Effector memory CD8-positive, alpha-beta T cell (primary cell): ENCODE measurements at places on chromosomes 2 and 18.

- H3K4me1 ChIP-seq, result peaks cover 69% of the 10 kb centered on the region
- no peak for DNase-seq
- peaks cover 99% of the 10 kb centered on the region for H3K36me3 ChIP-seq
- peak overlapping the region; percentile 98 for H3K27ac ChIP-seq
- H3K4me3 ChIP-seq, result no peak overlapping the region
- H3K27me3 ChIP-seq, result peaks cover 10% of the 10 kb centered on the region
These were observed 8.6 kb downstream of the ZEB2 start for GRCh38 chr2:144511226-144511810.

GRCh38 chr2:102621630-102622029 is 2.3 kb downstream of the SLC9A2 start:
- H3K27me3 ChIP-seq, result peaks cover 64% of the 10 kb centered on the region
- H3K27ac ChIP-seq, result no peak overlapping the region
- H3K4me3 ChIP-seq, result no peak overlapping the region
- H3K4me1 ChIP-seq, result peaks cover 8% of the 10 kb centered on the region
- H3K36me3 ChIP-seq, result no peaks in the 10 kb centered on the region

- no peak for DNase-seq
- H3K36me3 ChIP-seq, result peaks cover 3% of the 10 kb centered on the region
- no peak overlapping the region for H3K27ac ChIP-seq
- no peaks in the 10 kb centered on the region for H3K4me1 ChIP-seq
- H3K4me3 ChIP-seq, result no peak overlapping the region
These were observed 342.1 kb downstream of the SLC4A3 start for GRCh38 chr2:219969508-219969907.

GRCh38 chr2:54103454-54104314 is 11.7 kb upstream of the ACYP2 start:
- H3K4me3 ChIP-seq, result no peak overlapping the region
- H3K27ac ChIP-seq, result peak overlapping the region; percentile 33
- no peaks in the 10 kb centered on the region for H3K36me3 ChIP-seq
- DNase-seq, result peak; percentile 16
- H3K27me3 ChIP-seq, result no peaks in the 10 kb centered on the region

- DNase-seq, result no peak
- no peaks in the 10 kb centered on the region for H3K27me3 ChIP-seq
- no peaks in the 10 kb centered on the region for H3K36me3 ChIP-seq
- no peak overlapping the region for H3K4me3 ChIP-seq
- no peak overlapping the region for H3K27ac ChIP-seq
These were observed 85.3 kb upstream of the ZNF397 start for GRCh38 chr18:35155398-35156117.

GRCh38 chr18:46856973-46857372 is 60.3 kb downstream of the PIAS2 start:
- no peak for DNase-seq
- H3K36me3 ChIP-seq, result peaks cover 13% of the 10 kb centered on the region

- H3K27me3 ChIP-seq, result peaks cover 18% of the 10 kb centered on the region
- no peak overlapping the region for H3K27ac ChIP-seq
- H3K4me1 ChIP-seq, result no peaks in the 10 kb centered on the region
- DNase-seq, result no peak
- H3K4me3 ChIP-seq, result no peak overlapping the region
These were observed 14.4 kb upstream of the RPE start for GRCh38 chr2:209988010-209988409.

- DNase-seq, result no peak
- H3K27ac ChIP-seq, result no peak overlapping the region
- H3K4me3 ChIP-seq, result no peak overlapping the region
- H3K4me1 ChIP-seq, result no peaks in the 10 kb centered on the region
- no peaks in the 10 kb centered on the region for H3K36me3 ChIP-seq
These were observed 363.0 kb upstream of the FANCL start for GRCh38 chr2:58604096-58604495.

DNA sequence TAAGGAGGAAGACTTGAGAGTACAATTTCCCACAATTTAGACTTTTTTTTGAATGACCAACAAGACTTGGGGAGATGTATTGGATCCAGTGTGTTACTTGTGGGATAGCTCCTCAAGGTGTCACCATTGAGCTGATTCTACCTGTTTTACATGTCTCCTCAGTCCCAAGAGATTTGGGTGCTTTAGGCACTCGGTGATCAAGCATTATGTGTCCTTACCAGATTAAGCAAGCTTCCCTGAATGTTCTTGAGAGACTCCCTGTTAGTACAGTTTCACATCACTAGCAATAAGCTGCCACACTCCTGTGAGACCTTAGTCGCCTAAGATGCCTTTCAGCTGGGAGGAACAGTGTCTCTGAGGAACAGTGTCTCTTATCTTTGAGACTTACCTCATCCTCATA is 384.3 kb upstream of the SYT4 start:
- H3K4me3 ChIP-seq, result no peak overlapping the region
- no peaks in the 10 kb centered on the region for H3K36me3 ChIP-seq
- H3K27me3 ChIP-seq, result no peaks in the 10 kb centered on the region
- no peaks in the 10 kb centered on the region for H3K4me1 ChIP-seq

DNA sequence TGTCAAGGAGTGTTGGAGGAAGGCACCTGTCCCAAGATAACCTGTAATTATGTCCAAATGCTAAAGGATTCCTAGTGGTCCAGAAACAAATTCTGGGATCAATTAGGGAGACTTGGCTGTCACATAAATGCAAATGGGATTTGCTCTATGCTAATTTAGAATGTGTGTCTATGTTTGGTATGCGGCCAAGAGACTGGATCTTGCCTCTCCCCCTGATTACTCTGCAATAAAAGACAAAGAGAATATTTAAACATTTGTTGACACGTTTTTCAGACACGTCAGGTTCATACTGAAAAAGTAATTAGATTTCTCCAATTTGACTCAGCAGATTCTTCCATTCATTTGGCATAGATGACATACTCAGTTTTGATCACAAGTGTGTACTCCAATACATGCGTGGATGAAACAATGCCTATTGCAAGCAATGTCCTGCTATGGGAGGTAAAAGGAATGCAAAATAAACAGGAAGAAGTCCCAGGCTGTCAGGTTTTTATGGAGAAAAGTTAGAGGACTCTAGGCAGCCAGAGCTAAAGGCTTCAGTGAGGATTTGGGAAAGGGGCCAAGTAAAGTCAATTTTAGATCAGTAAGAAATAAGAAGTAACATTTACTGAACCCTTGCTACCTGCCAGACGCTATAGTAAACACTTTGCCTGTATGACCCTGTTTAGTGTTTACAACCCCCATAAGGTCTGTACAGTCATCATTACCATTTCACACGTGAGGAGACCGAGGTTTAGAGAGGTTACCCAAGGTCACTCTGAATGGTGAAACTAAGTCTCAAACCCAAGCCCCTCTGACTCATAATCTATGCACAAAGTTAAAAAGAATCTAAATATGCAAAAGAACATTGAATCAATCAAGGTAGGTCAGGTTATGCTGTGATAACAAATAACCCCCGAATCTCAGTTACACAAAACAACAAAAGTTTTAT is 7.8 kb downstream of the ANTXR1 start:
- H3K27ac ChIP-seq, result no peak overlapping the region
- H3K4me1 ChIP-seq, result no peaks in the 10 kb centered on the region
- H3K4me3 ChIP-seq, result no peak overlapping the region
- DNase-seq, result no peak
- H3K36me3 ChIP-seq, result no peaks in the 10 kb centered on the region

DNA sequence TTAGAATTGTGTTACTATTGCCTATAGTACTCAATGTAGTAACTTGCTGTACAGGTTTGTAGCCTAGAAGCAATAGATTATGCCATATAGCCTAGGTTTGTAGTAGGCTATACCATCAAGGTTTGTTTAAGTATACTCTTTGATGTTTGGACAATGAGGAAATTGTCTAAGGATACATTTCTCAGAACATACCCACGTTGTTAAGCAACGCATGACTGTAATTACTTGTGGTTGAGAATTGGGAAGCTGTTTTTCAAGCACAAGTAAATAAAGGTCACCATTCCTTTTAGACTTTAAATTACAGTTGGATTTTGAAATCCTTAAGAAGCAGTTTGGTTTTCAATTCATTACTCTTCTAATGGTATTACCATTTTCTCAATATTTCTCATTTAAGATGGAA is 89.8 kb upstream of the KCNH7 start:
- DNase-seq, result no peak
- H3K4me3 ChIP-seq, result no peak overlapping the region
- no peaks in the 10 kb centered on the region for H3K4me1 ChIP-seq
- H3K27ac ChIP-seq, result no peak overlapping the region
- no peaks in the 10 kb centered on the region for H3K27me3 ChIP-seq

GRCh38 chr2:131127076-131127475 is 21.9 kb downstream of the PLEKHB2 start:
- no peak for DNase-seq
- H3K27ac ChIP-seq, result peak overlapping the region; percentile 55
- H3K36me3 ChIP-seq, result peaks cover 77% of the 10 kb centered on the region
- H3K4me1 ChIP-seq, result peaks cover 2% of the 10 kb centered on the region
- no peaks in the 10 kb centered on the region for H3K27me3 ChIP-seq

- no peak for DNase-seq
- no peaks in the 10 kb centered on the region for H3K36me3 ChIP-seq
- no peaks in the 10 kb centered on the region for H3K4me1 ChIP-seq
- H3K4me3 ChIP-seq, result no peak overlapping the region
- H3K27ac ChIP-seq, result no peak overlapping the region
These were observed 226.6 kb downstream of the ACKR3 start for GRCh38 chr2:236796236-236796635.

- H3K36me3 ChIP-seq, result peaks cover 3% of the 10 kb centered on the region
- no peak overlapping the region for H3K4me3 ChIP-seq
- no peak overlapping the region for H3K27ac ChIP-seq
- H3K4me1 ChIP-seq, result peaks cover 15% of the 10 kb centered on the region
- H3K27me3 ChIP-seq, result peaks cover 57% of the 10 kb centered on the region
- DNase-seq, result peak; percentile 27
These were observed 19.3 kb downstream of the GPR55 start for GRCh38 chr2:230905448-230906421.
